Mesenchymal stem cell (in vitro differentiated cells and primary cell): ENCODE measurements at places on chromosomes 16 and 17.

DNA sequence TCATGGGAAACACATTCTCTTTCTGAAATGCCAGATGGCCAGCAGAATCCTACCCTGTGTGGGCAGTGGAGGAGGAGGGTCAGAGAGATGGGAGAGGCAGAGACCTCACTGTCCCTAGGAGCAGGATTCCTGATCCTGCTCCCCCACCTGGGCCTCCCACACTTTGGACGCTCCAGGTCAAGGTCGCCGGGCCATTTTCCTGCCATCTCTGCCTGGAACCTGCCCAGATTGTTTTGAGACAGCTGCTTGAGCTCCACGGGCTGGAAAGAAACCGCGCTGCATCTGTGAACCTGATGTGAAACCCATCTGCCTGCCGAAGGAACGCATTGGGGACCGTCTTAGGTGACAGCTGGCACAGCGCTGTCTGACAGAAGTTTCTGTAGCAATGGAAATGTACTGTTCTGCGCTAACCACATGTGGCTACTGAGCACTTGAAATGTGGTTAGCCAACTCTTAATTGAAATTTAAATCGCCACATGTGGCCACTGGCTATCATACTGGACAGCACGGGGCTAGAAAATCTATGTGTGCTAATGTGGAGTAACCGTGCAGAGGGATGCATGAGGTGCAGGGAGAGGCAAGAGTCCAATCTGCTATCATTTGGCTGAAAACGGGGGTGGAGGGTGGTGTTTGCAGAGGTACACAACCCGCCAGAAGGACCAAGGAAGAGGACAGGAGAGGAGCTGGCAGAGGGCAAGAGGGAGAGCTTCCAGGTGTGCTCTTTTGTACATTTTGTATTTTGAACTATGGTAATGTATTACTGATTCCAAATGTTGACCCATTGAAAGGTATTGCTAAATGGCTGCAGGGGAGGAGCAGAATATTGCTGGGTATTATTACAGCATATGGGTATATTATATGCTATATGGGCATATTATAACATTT, 15.4 kb upstream of the NUBP1 start:
- no peak for DNase-seq
- no peak overlapping the region for H3K4me3 ChIP-seq
- peaks cover 11% of the 10 kb centered on the region for H3K27me3 ChIP-seq

- no peak overlapping the region for H3K4me3 ChIP-seq
- DNase-seq = no peak
- no peaks in the 10 kb centered on the region for H3K27me3 ChIP-seq
- no peaks in the 10 kb centered on the region for H3K36me3 ChIP-seq
These were observed 202.8 kb upstream of the CACNG3 start for GRCh38 chr16:24053099-24053946.

GRCh38 chr17:60135951-60136666, 13.7 kb upstream of the CA4 start:
- peaks cover 51% of the 10 kb centered on the region for H3K27me3 ChIP-seq
- H3K4me1 ChIP-seq = peaks cover 25% of the 10 kb centered on the region
- no peak overlapping the region for H3K27ac ChIP-seq
- peak overlapping the region; percentile 91 for H3K4me3 ChIP-seq
- no peak for DNase-seq

GRCh38 chr16:23013484-23013883, 135.8 kb downstream of the USP31 start:
- no peak overlapping the region for H3K4me3 ChIP-seq
- H3K36me3 ChIP-seq = no peaks in the 10 kb centered on the region
- no peaks in the 10 kb centered on the region for H3K27me3 ChIP-seq

GRCh38 chr16:8675183-8676159, 1.1 kb downstream of the ABAT start:
- no peak overlapping the region for H3K27ac ChIP-seq
- H3K36me3 ChIP-seq = no peaks in the 10 kb centered on the region
- no peak overlapping the region for H3K4me3 ChIP-seq
- DNase-seq = no peak
- peaks cover 5% of the 10 kb centered on the region for H3K27me3 ChIP-seq
- H3K4me1 ChIP-seq = peaks cover 13% of the 10 kb centered on the region

DNA sequence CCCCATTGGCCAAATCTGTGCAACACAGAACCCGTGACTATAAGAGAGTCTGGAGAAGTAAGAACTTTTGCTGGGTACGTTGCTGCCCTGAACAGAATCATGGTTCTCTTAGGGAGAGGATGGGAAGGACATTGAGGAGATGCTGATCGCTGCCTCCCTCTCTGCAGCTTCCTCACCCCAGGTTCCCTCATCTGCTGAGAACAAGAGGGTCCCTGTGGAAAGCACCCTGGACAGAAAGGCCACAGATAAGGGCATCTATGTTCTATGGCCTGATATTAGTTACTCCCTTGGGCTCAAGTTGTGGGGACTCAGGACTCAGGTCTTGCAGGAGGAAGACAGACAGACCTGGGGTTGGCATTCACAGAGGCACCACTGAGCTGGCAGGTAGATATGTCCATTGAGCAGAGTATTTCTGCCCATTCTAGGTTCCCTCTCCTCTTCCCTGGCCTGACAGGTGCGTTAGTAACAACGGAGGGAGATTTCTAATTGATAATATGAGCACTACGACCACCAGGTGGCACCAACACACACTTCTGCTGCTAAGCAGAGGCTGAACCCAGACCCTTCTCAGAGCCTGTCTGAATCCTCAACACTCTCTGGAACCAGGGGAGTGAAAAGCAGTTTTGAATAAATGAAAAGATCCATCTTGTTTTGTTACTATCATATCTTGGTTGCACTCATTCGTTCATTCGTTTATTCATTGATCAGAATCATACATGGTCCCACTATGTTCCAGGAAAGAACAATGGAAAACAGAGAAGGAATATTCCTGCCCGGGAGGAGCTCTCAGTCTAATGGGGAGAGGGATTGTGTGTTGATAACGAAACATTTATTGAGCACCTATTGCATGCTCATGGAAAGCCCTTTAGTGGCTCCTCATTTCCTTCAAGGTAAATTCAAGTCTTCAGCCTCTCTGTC, 56.4 kb downstream of the SLC6A2 start:
- peaks cover 6% of the 10 kb centered on the region for H3K27me3 ChIP-seq
- H3K4me3 ChIP-seq = no peak overlapping the region
- H3K27ac ChIP-seq = no peak overlapping the region
- H3K4me1 ChIP-seq = no peaks in the 10 kb centered on the region
- peak; percentile 43 for DNase-seq

- no peaks in the 10 kb centered on the region for H3K4me1 ChIP-seq
- peaks cover 64% of the 10 kb centered on the region for H3K36me3 ChIP-seq
- DNase-seq = no peak
These were observed 13.5 kb downstream of the CDIPT start for GRCh38 chr16:29849505-29849904.

- H3K4me3 ChIP-seq = no peak overlapping the region
- no peak overlapping the region for H3K27ac ChIP-seq
- H3K27me3 ChIP-seq = no peaks in the 10 kb centered on the region
- no peaks in the 10 kb centered on the region for H3K4me1 ChIP-seq
- DNase-seq = no peak
These were observed 269.6 kb upstream of the RPL38 start for GRCh38 chr17:73933871-73934270.

GRCh38 chr17:3891626-3892094, 1.2 kb downstream of the CAMKK1 start:
- H3K4me3 ChIP-seq = peak overlapping the region; percentile 76
- H3K4me1 ChIP-seq = peaks cover 68% of the 10 kb centered on the region
- DNase-seq = no peak
- no peaks in the 10 kb centered on the region for H3K27me3 ChIP-seq

- no peak overlapping the region for H3K27ac ChIP-seq
- peaks cover 22% of the 10 kb centered on the region for H3K4me1 ChIP-seq
- H3K4me3 ChIP-seq = no peak overlapping the region
- peaks cover 3% of the 10 kb centered on the region for H3K36me3 ChIP-seq
- DNase-seq = no peak
These were observed 23.7 kb upstream of the RASD1 start for GRCh38 chr17:17519886-17520285.

- peaks cover 7% of the 10 kb centered on the region for H3K4me1 ChIP-seq
- DNase-seq = no peak
- no peak overlapping the region for H3K27ac ChIP-seq
- H3K4me3 ChIP-seq = peak overlapping the region; percentile 66
These were observed 16.1 kb downstream of the TLE7 start for GRCh38 chr16:71425746-71426068.

DNA sequence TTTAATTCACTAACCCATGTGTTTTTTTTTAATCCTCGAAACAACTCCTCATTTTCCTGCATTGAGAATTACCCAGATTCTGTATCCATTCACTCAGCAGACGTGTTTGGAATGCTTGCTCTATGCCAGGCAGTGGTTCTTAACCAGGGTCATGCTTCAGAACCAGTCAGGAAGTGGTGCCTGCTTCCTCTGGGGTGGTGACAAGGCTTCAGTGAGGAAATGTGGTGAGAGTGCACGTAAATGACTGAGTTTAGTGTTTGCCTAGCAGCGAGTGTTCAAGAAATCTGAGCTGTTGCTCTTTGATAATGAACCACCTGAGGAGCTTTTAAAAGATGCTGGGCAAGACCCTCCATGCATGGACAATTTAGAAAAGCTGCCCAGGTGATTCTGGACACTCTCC, 9.9 kb downstream of the ZFP90 start:
- no peak overlapping the region for H3K27ac ChIP-seq
- no peak for DNase-seq
- peak overlapping the region; percentile 39 for H3K4me3 ChIP-seq
- no peaks in the 10 kb centered on the region for H3K4me1 ChIP-seq
- peaks cover 70% of the 10 kb centered on the region for H3K36me3 ChIP-seq

- H3K36me3 ChIP-seq = peaks cover 64% of the 10 kb centered on the region
- peak overlapping the region; percentile 55 for H3K4me3 ChIP-seq
- no peaks in the 10 kb centered on the region for H3K27me3 ChIP-seq
- peak; percentile 82 for DNase-seq
- peak overlapping the region; percentile 59 for H3K27ac ChIP-seq
These were observed 26.0 kb downstream of the ZDHHC7 start for GRCh38 chr16:84985079-84986065.

DNA sequence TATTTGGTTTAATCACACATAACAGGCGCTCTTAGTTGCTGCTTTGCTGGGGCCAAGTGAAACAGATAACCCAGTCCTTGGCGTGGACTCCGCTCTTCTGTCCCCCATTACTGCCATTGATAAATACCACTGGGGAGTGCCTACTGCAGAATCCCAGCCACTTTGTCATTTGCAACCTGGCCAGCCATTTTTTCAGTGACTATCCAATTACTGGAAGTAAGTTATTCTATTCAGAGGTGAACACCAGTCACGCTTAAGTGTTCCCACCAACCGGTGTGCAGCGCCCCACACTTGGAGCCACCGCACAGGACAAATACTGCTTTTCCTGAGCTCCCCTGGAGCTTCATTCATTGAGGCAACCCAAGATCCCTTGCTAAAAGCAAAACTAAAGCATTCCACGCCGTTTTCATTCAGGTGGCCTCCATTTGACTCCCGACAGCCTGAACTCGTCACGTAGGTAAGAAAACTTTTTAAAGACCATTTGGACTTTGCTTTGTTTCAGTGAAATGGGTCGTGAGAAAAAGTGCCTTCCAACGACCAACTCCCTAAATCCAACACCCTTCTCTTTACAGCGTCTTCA, 1.8 kb downstream of the USP7 start:
- H3K4me1 ChIP-seq = peaks cover 25% of the 10 kb centered on the region
- H3K27ac ChIP-seq = no peak overlapping the region
- peak; percentile 14 for DNase-seq
- H3K27me3 ChIP-seq = no peaks in the 10 kb centered on the region

GRCh38 chr17:68684949-68685357, 83.8 kb upstream of the FAM20A start:
- no peaks in the 10 kb centered on the region for H3K36me3 ChIP-seq
- no peak overlapping the region for H3K4me3 ChIP-seq
- peaks cover 3% of the 10 kb centered on the region for H3K4me1 ChIP-seq
- no peak overlapping the region for H3K27ac ChIP-seq
- DNase-seq = no peak
- no peaks in the 10 kb centered on the region for H3K27me3 ChIP-seq

DNA sequence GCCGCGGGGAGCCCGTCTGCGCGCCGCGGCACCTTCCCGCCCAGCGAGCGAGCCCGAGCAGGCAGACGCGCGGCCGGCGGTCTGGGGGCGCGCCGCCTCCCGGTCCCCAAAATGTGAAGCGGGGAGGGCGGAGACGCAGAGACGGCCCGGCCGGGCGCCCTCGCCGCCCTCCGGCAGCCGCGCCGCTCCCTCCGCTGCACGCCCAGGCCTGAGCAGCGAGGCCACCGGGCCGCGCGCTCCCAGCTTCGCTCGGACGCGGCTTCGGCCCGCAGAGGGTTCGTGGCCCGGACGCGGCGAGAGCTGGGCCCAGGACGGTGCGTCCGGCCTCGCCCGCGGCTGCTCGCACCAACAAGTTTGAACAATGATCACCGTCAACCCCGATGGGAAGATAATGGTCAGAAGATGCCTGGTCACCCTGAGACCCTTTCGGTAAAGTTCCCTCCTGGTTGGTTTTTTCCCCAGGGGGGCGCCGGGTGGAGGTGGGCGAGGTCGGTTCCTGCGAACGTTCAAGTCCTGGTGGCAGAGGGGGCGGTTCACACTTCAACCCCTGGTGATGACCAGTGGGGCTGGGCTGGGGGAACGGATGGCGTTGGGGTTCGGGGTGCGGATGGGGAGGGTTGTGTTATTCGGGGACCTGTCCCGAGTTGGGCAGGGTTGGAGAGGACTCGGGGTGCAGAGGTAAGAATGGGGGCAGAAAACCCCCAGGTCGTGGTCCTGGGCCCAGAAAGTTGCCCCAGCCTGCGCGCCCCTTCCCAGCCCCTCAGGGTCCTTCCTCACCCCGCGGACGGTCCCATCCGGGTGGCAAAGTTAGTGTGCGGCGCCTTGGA, 678 bp downstream of the MGAT5B start:
- H3K4me3 ChIP-seq = no peak overlapping the region
- peaks cover 57% of the 10 kb centered on the region for H3K4me1 ChIP-seq
- DNase-seq = no peak
- H3K27me3 ChIP-seq = peaks cover 7% of the 10 kb centered on the region

DNA sequence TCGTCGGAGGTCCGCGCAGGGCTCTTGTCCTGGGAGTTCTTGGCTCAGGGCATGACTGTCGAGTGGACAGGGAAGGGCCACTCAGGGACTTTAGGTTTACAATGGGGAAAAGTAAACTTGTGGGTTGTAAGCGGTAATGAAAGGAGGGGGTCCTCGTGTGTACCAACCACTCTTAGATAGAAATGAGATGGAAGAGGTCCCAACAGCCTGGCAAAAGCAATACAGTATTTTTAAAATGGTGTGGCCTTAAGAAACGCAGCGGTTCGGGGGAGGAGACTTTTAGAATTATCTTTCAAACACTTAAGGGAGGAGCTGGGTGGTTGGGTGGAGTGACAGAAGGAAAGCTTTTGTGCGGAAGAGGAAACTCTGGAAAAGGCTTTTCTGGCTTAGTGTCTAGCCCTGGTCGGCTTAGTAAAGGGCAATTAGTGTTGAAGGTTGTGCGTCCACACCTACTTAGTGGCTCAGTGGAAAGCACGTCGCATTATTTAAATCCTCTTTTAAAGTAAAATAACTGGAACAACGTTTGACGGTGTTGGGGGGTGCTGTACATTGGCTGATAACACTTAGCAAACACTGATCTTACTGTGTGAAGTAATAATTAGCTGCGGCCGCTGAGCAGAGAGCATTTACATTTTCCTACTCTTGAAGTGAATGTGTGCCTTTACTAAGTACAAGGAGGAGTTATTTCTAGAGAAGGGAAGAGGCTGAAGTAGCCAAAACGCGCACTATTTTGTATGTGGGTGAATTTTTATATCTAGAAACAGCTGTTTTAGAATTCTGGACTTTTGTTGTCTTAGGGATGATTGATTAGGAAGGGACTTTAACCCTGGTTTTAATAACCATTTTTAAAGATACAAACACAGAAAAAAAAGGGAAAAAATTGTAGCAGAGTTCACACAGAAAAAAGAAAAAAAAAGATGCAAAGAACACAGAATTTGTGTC, 1.0 kb downstream of the WSB1 start:
- no peaks in the 10 kb centered on the region for H3K27me3 ChIP-seq
- H3K4me3 ChIP-seq = peak overlapping the region; percentile 87
- DNase-seq = peak; percentile 91

- no peaks in the 10 kb centered on the region for H3K27me3 ChIP-seq
- H3K4me1 ChIP-seq = no peaks in the 10 kb centered on the region
- DNase-seq = no peak
These were observed 15.6 kb downstream of the SCNN1B start for GRCh38 chr16:23317751-23318150.
